ENCODE measurements at places on chromosomes 11 and 22.
A peak's percentile ranks its signal among the peaks of the same experiment; 100 is the strongest.

DNA sequence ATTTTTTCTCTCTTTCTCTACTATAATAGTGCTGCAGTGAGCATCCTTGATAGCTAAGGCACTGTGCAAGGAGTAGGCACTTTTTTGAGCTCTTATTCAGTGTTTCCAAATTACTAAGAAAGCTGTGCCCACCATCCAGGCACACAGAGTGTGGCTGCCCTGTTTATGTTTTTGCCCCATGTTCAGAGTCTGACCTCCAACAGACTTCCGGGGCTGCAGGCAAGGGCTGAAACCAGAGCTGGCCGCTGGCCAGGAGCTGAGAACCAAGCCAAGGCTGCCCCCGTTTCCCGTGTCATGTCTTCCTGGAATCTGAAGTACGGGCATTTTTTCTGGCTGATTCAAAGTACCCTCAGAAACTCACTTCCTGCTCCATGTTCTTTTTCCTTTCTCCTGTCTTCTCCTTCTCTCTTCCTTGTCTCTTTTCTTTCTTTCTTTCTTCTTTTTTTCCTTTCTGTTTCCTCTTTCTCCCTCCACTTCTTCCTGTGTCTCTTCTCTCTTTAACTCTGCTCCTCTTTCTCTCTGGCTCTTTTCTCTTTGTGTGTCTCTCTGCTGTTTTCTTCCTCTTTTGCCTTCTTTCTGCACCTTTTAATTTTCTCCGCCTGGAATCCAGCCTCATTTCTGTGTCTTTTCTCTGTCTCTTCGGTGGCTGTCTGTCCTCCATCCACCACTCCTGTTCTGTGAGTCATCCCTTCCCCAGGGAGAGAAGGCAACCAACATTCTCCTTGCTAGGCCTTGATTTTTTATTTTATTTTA, 17.0 kb upstream of the KCTD14 start:
- DNase-seq: no peak

DNA sequence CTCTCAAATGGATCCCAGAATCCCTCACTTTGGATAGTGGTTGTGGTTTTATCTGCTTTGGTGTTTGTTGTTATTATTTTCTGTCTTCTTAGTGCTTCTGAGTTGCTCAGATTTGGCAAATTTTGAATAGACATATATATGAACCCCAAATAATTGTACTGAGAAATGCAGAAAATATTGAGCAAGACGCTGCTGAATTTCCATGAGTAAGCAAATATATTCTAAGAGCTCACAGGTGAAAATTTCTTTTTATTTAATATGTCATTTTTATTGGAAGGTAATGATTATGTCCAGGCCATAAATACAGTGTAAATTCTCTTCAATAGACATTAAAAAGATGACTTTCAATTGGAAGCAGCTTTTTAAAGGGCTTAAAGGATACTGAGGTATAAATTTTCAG, 152.1 kb downstream of the FAT3 start:
- DNase-seq: no peak

- DNase-seq: no peak
Observed at GRCh38 chr22:49619301-49619700, 208.4 kb downstream of the BRD1 start.

GRCh38 chr11:94757037-94757735, 11.0 kb upstream of the AMOTL1 start:
- no peak for DNase-seq

DNA sequence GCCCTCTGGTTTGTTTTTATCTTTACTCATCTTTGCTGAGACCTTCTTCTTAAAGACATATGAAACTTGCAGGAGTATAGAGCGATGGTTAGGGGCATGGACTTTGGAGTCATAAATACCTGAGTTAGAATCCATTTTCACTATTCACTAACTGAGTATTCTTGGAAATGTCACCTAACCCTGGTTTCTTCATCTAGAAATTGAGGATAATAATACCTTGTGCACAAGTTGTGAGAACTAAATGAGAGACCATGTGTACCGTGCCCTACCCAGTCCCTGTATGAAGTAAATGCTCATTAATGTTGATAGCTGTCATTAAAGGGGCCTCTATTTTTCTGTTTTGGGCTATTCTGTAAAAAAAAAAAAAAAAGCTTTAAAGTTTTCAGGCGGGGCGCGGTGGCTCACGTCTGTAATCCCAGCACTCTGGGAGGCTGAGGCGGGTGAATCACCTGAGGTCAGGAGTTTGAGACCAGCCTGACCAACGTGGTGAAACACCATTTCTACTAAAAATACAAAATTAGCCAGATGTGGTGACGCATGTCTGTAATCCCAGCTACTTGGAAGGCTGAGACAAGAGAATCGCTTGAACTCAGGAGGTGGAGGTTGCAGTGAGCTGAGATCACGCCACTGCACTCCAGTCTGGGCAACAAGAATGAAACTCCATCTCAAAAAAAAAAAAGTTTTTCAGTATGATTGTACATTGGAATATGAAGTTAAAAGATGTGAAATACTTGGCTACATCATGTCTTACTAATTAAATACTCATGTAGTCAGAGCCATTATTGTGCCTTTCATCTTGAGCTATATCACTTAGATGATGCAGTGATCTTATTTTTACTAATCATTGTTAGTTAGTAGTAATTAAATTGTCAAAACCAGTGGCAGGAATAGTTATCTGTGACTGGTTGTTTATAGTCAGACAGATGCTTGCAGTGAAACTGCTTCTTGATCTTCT, 95.0 kb downstream of the AMOTL1 start:
- DNase-seq: no peak

DNA sequence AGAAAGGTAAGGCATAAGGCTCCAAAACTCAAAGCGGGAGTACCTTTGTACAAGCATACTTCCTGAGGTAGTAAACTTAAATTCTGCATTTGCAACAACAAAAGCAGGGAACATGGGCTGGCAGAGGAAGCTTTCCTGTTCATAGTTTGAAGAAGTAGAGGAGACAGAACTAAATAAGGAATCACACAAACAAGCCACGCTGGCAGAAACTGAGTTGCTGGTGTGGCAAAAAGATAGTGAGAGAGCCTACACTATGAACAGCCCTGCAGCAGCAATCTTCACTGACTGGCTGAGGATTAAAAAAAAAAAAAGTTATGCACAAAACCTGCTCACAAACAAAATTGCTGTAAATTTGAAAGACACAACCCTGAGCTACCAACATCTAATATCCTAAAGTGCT, 46.5 kb downstream of the FCHSD2 start:
- no peak for DNase-seq

DNA sequence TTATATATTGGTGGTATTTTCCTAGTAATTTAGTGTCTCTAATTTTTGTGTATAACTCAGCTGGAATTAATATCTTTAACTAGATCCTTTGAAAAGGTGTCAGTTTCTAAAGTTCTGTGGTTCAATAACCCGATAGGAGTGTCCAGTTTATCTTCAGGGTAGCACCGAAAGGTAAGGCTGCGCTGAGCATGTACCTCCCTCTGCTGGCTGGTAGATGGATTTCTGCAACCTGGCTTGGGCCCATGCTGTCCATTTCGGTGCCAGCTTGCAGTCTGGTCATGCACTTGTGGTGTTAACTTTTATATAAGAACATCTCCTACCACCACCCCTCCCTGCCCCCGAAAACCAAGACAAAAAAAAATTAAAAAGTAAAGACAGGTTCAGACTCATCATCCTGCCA, 24.7 kb downstream of the EXT2 start:
- no peak for DNase-seq

DNA sequence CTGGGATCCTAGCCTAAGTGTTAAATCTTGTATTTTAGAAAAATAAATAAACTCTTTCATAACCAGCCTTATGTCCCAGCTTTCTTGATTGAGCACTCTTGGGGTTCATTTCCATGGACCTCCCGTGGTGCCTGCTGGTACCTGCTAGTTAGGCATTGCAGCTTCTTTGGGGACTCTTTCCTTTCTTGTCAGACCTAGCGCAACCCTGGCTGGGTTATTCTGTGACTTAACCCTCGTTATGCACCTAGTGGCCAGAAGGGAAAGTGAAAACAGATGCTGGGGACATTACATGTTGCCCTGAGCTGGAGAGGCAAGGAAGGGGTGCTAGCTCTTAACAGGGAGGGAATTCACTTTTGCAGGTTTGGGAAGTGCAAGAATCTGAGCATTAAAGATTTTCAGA, 46.8 kb downstream of the APIP start:
- no peak for DNase-seq

DNA sequence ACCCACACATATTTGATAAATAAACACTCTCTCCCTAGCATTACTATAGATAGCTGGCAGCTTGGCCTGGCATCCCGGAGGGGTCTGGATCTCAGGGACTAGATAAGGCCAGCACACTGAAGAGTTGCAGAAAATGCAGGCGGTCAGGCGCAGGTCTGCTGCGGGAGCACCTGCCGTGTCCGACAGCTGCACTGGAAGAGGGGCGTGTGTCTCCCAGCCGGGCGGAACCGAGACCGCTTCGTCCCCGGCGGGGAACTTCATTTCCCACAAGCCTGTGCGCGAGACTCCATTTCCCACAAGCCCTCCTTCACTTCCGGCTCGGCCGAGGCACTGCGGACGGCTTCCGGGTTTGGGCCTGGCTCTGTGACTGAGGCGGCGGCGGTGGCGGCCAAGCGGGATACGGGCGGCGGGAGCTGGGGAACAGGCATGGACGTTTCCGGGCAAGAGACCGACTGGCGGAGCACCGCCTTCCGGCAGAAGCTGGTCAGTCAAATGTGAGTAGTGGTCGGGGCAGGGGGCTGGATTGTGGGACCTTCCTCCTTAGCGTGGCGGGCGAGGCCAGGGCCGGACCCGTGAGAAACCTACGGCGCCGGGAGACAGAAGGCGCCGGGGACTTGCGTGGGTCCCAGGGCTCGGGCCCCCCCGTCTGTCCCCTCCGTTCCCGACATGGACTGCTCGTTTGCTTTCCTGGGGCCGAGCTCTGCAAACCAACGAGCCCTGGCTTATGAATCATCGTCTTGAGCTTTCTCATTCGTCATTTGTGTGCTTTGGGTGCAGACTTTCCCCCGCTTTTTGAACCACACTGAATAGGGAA, at the start of gene MED15:
Gene MED15, plus strand, starts transcription at position 358 of the 814 bp plus-strand sequence. Its CDS starts 69 bp downstream, at position 427.
- peak; percentile 94 for DNase-seq

GRCh38 chr11:12901272-12901671, 107.8 kb upstream of the RASSF10 start:
- DNase-seq: no peak

DNA sequence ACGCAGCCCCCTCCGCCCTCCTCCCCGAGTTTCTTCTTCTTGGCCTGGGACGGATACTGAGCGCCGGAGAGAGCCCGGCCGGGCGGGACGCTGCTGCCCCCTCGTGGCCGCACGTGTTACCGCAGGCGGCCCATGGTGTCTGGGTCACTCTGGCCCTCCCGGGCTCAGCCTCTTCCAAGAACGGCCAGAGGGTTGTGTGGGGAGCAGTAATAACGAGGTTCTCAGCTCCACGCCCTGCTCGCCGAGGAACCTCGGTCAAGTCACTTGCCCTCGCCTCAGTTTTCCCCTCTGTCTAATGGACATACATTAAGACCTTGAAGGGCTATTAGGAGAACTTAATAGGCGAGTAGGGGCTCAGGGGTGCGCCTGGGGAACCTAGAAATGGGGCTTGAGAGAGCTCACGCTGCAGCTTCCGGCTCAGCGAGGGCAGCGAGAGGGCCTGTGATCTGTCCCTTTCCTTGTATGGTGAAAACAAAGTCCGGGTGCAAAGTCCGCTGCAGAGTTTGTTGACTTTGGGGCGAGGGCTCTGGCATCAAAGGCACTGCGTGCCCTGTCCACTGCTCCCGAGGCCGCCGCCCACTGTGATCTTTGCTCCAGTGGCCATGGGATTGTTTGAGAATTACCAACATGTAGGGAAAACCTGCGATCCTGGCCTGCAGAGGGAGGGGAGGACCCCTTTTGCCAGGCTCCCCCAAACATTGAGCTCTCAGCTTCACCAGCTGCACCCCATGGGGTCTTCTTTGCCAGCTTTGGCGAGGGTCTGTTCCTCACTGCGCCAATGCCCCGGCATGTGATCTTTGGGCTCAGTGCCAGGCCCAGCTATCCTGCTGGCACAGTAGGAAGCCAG, 14.4 kb upstream of the LRP5 start:
- DNase-seq: peak; percentile 71

GRCh38 chr22:28822930-28823551, 22.7 kb upstream of the XBP1 start:
- DNase-seq: peak; percentile 76

DNA sequence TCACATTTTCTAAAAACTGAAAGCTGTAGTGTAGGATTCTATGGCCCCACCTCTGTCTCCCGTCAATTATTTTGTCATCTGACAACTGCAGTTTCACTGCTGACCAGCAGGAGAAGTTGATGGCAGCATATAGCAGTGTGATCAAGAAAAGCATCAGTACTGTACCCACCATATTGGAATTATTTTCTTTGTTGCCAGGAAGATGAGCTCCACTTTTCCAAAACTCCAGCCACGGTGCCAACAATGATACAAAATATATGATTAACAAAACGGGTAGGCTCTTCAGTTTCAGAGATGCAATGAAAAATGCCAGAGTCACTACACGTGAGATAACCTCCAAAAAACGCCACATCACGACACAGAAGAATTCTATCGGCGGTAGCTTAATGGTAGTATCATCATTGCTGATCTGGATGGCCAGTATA, 41.3 kb downstream of the XKR3 start:
- DNase-seq: no peak

- DNase-seq: no peak
Observed at GRCh38 chr11:103380031-103380430, 270.8 kb downstream of the DYNC2H1 start.

DNA sequence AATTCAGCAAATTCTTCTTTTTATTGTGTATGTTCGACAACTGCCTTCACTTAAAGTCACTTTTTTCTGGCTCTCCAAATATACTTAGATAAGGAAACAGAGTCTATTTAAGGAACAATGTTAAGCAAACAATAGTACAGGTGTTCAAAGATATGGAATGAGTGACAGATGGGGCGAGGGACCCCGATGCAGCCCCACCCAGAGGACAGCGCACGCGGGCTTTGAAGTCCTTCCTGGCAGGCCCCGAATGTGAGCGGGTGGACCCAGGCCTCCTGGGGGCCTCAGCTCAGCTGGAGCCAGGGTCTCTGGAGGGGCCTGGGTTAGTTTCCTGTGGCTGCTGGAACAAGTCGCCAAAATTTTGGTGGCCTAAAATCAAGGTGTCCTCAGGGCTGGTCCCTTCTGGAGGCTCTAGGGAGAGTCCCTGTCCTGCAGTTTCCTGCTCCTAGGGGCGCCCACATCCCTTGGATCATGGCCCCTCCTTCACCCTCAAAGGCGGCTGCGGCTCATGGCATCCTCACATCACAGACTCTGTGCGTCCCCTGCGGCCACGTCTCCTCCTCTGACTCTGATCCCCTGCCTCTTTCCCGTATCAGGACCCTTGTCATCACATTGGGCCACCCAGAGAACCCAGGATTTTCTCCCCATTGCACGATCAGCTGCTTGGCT, 40.6 kb upstream of the KCNQ1OT1 start:
- no peak for DNase-seq

- no peak for DNase-seq
Observed at GRCh38 chr22:24178021-24178431, 3.3 kb upstream of the SUSD2 start.

All from activated CD4-positive, alpha-beta T cell treated with anti-CD3 and anti-CD28 coated beads, Interleukin-2, amount 10 ng/mL, durations not matched to agents 7 days and 5 days (primary cell).